ENCODE measurements at places on chromosomes 12 and 14. TPM values are rescaled to one million over a fixed set of nuclear protein-coding genes. Genes with fewer than 3 reads are reported as not detected.

TAS2R7 gene
- polyA plus RNA-seq = not detected

KRT71 gene
- not detected for polyA plus RNA-seq

CCDC85C gene
- 7.9 TPM for polyA plus RNA-seq

MYF5 gene
- polyA plus RNA-seq = not detected

PRKD1 gene
- polyA plus RNA-seq = 20.4 TPM

CRY1 gene
- polyA plus RNA-seq = 27.5 TPM

DPY19L2 gene
- polyA plus RNA-seq = 17.3 TPM

PLA2G1B gene
- polyA plus RNA-seq = 2.6 TPM

NIN gene
- polyA plus RNA-seq = 28.5 TPM

HOXC9 gene
- polyA plus RNA-seq = 2.1 TPM

- no peak for DNase-seq
Measured at GRCh38 chr14:91058042-91058581, 2.3 kb downstream of the RPS6KA5 start.

DNA sequence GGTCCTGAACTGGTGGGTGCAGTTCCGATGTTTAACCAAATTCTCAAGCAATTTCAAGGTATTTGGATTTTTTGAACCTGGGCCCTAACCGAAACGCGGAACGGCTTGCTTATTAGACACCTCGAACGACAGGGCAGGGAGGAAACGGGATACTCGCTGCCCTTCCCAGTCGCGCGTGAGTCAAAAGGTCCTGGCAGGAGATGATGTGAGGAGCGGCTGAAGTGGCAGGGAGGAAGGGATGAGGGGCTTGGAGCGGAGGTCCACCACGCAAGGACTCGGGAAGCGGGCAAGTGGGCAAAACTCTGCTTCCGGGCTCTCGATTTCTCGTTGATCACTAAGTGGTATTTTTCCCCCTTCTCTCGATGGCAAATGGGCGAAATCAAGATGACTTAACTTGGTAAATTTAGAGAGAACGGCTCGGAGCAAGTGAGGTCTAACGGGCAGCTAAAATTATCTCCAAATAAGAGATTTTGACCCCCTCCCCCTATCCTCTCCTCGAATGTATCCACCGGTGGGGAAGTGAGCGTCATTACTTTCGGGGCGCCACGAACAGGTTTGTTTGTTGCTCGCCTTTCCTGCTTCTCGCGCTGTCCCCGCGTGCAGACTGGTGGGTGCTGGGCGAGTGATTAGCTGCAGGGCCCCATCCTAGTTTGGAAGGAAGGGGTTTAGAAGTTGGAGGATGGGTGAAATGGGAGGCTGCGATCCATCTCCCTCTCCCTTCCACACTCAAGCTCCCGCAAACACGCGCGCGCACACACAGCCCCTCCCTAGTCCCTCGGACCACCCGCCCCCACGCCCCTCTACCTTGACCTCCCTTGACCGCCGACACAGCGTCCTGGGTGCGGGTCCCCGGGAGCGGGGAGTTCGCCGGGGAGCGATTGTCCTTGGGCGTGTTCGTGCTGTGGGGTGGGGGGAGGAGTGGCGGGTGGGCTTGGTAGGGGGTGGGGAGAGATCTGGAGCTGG, 986 bp upstream of the NTF3 start:
- DNase-seq = no peak

DNA sequence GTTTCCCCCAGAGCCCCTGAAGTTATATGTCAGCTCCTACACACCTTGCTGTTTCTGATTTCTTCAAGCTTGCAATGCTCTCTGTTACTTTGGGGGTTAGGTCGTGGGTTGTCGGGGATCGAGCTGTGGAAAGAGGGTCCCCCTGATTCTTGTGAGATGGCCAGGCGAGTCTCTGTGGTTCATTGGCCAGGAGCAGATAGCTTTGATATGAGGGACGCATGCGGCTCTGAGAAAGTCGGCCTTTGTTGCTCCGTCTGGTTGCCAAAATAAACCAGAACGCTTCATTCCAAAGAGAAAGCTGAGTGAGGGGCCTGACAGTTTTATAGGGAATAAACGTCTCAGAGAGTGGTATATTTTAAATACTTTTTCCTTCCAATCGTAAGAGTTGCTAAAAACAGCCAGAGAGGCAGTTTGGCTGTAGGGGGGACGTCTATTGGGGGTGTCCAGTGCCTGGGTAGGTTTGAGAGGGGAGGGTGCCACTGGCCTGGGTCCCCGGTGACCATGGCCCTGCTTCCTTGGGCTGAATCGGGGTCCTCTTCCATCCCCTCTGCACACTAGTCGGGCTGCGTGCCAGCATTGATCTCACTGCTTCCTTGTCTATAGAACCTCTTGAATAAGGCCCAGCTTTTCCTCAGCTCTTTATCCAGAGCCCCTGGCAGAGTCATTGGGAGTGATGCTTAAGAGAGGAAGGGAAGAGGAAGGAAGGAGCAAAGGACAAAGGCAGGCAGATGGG, 18.9 kb downstream of the CCND2 start:
- no peak for DNase-seq

DNA sequence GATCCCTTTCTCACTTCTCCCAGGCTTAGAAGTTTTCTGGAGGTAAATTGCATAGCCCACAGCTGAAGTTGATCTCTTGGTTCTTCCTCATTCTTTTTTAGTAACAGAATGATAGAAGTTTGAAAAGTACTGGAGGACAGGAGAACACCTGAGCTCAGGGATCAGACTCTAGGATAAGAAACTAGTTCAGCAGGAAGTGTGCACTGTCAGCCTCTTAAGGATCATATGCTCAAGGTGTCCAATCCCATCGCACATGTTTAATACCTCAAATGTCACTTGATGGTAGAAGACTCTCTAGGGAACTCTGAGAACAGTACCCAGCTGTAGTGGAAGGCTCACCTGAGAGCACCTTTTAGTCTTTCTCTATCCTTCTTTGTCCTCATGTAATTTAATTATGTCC, 14.7 kb upstream of the LIMA1 start:
- no peak for DNase-seq

GRCh38 chr12:2138871-2139308, 86.1 kb downstream of the CACNA1C start:
- no peak for DNase-seq

- DNase-seq = no peak
Measured at GRCh38 chr14:92288994-92289660, 33.8 kb upstream of the SLC24A4 start.

GRCh38 chr14:98835825-98836100, 436.2 kb downstream of the BCL11B start:
- DNase-seq = no peak

DNA sequence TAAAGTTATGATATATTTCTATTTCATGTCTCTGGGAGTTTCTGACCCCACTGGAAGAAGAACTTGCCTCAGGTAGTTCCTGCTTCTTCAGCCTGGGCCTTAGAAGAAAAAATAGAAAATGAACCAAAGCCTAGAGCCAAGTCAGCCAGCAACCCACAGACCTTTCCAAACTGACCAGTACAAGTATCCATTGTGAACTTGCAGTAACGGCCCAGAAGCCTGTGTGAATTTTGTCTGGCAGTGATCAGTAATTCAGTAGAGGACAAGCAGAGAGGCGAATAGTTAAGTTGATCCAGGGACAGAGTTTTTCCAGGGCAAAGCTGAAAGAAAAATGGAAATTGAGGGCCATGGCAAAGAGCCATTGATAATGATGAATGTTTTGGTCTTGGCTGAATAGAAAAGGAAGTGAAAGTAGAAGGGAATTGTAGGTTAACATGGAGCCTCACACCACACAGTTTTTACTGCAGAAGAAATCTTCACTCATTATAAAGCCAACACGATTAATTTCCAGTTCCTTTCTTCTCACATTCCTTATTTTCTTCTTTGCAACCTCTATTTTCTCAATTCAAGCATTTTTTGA, 311.8 kb downstream of the BTG1 start:
- no peak for DNase-seq

DNA sequence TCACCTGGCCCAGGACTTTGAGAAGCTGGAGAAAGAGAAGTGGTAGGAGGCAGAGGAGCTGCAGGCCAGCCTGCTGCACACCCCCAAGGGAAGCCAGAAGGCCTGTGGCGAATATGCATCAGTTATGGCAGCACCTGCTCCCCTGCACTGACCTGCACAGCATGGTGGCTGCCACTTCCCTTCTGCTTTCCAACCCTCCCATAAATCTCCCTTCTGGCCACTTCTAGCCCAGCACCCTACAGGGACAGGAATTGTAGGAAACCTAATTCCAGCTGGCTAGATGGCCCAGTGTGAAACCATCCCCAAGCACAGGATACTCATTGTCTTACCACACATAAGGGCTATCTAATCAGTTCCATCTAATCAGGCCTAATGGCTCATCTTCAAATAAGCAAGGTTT, 136.3 kb downstream of the TBX3 start:
- no peak for DNase-seq

GRCh38 chr12:108766294-108766693, 35.0 kb upstream of the CORO1C start:
- DNase-seq = no peak

DNA sequence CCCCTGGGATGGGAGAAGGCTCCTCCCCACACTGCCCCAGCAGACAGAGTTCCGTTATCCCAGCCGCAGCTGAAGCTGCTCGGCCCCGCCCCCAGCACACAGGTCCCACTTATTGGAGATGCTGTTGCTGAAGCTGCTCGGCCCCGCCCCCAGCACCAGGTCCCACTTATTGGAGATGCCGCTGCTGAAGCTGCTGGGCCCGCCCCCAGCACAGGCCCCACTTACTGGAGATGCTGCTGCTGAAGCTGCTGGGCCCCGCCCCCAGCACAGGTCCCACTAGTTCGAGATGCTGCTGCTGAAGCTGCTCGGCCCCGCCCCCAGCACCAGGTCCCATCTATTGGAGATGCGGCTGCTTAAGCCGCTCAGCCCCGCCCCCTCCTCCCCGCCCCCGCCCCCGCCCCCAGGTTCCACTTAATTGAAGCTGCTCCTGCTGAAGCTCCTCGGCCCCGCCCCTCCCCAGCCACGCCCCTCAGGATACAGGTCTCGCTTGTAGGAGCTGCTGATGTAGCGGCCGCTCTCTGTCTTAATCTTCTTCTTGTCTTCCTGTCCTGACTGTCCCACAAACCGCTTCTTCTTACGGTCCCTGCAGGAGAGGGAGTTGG, 12.0 kb downstream of the CFAP73 start:
- DNase-seq = no peak

DNA sequence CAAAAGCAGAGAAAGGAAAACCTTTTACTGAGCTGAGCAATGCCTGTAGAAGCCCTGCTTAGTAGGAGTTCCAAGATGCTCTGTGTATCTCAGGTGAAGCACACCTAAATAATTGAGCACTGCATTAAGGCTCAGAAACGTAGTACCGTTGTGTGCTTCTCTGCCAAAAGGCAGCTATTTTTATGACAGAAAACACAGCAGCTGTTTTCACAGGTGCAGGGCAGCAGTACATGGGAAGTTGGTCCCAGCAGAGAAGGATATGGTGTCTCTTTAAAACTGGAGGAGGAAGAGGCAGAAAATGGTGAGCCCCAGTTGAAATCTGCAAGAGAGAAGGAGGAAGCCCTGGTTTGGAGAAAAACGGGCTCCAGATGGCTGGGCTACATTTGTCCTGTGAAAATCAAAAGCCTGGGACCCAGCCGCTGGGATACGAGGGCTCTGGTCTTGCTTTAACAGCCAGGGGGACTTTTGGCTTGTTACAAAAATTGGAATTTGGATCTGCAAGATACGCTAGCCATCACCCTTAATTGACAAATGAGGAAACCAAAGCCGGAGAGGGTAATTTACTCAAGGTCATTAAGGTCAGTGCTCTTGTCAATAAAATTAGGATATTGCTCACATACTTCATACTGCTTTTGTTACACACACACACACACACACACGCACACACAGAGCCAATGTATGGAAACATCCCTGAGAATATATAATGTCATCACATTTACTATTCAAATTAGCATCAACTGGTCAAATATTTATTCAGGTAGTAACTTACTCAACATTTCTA, 27.3 kb downstream of the SPRING1 start:
- no peak for DNase-seq

- DNase-seq = no peak
Measured at GRCh38 chr12:12620730-12621315, 9.1 kb downstream of the CREBL2 start.

DNA sequence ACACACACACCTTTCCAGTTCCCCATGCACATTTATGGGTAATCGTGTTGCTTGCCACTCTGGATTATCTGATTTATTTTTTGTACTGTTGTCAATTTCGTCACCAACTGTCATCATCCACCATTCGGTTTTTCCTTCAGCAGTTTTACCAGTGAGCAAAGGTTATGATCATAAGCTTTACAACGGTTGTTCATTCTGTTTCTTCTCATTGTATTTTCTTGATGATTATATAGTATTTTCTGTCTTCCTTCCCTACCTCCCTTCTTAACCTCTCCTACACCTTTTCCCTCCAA, 680 bp downstream of the NECAP1 start:
- no peak for DNase-seq

GRCh38 chr12:11693067-11693466, 43.6 kb downstream of the ETV6 start:
- DNase-seq = no peak

DNA sequence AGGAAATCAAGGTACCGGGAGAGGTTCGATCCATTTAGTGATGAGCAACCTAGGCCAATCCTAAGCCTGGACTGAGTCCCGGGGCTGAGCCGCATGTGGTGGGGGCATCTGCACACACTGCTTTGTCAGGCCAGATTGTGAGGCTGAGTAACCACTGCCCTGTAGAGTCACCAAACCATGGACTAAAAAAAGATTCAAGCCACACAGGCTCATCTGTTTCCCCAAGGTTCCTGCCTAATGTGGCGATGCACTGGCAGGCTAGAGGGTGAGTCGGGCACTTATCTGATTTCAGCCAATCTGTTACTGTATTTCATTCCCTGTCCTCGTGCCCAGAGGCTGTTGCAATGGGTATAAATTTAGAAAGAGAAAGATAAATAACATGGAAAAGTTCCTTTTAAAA, 140.8 kb downstream of the TTC7B start:
- DNase-seq = no peak

GRCh38 chr12:67671892-67672291, 23.3 kb downstream of the DYRK2 start:
- DNase-seq = no peak

DNA sequence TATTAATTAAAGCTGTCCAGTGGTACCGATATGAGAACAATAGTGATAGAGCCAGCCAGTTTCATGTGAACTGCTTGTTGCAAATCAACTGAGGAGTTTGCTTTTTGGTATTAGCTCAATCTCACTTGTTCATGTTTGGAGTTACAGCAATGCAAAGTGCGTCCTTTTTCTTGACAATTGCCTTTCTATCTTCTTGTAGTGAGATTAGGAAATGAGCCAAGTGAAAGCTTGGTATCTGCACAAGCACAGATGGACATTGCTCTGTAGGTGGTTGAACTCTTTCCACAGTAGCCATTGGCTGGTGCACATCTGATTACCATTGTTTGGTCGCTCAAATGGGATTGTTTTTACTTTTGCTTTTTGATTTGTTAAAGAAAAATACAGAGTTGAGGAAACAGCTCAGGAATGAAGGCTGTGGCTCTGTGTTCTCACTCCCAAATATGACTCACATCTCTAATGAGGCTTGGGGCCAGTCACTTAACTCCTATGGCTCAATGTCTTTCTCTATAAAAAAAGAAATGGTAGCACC, 241.4 kb downstream of the BMP4 start:
- no peak for DNase-seq

DNA sequence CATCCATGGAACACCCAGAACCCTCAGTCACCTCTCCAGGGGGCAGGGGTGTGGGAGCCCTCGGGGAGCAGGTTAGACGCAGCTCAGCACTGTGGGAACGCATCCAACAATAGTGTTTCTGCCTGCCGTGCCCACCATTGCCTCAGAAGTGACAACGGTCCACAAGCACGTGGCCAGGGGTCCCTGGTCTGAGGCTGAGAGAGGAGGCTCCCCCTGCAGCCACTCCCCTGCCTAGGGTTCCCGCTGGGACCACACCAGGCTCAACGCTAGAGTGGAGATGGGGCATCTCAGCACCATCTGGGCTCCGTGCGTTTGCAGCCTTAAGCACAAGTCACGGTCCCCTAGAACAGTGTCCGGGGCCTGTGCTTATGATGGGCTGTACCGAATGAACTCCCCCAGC, 62.7 kb downstream of the TESC start:
- no peak for DNase-seq

Measured in right lung (tissue), 10 donors.